Cardiac muscle cell (in vitro differentiated cells and primary cell): ENCODE measurements at places on chromosomes 6 and 20.

DNA sequence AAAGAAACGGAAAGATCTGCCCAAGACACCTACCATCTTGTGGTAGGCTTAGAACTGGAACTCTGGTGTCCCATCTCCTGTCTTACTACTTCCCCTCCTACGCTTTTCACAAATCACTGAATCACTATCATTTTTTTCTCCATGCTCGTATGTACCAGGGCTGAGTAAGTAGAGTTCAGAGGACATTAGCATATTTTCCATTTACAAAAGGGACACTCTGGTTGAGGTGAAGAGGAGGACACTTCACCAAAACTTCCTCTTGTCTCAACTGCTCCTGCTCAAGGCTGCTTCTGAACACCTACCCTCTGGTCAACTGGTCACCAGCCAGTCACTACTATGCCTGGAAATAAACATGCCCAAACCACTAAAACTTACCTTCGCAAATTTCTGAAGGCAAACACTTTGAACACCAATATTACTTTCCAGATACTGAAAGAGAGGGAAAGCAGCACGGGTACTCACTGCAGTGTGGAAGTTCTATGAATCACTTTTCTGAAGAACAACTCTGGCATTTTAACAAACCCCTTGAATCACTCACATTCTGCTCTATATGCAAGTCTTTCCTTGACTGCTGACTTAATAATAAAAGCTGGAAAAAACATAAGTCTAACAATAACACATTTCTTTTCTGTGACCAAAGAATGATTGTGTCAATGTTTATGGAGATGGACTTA lies 123.3 kb downstream of the INSM1 start:
- H3K36me3 ChIP-seq = no peaks in the 10 kb centered on the region
- no peaks in the 10 kb centered on the region for H3K4me1 ChIP-seq
- no peaks in the 10 kb centered on the region for H3K27me3 ChIP-seq
- no peak overlapping the region for H3K27ac ChIP-seq

DNA sequence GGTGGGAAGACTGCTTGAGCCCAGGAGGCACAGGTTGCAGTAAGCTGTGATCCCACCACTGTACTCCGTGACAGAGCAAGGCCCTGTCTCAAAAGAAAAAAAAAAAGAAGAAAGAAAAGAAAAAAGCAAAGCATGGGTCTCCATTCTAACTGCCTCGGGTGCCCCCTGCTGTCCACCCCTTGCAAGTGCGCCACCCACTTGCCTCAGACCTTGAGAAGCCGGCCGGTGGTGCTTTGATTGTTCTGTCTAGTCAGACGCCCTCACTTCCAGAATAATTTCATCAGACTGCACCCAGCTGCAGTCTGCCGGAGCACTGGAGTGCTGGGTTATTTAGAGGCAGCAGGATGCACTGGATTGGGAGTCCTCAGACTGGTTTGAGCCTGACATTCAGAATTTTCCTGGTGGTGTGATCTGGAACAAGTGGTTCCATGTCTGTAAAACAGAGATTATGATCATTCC lies 17.6 kb upstream of the TM9SF4 start:
- H3K36me3 ChIP-seq = no peaks in the 10 kb centered on the region
- peaks cover 9% of the 10 kb centered on the region for H3K27me3 ChIP-seq
- H3K4me3 ChIP-seq = no peak overlapping the region
- no peak overlapping the region for H3K27ac ChIP-seq

- no peak for DNase-seq
- no peaks in the 10 kb centered on the region for H3K27me3 ChIP-seq
These were observed 171.6 kb upstream of the SMLR1 start for GRCh38 chr6:130655586-130655985.

DNA sequence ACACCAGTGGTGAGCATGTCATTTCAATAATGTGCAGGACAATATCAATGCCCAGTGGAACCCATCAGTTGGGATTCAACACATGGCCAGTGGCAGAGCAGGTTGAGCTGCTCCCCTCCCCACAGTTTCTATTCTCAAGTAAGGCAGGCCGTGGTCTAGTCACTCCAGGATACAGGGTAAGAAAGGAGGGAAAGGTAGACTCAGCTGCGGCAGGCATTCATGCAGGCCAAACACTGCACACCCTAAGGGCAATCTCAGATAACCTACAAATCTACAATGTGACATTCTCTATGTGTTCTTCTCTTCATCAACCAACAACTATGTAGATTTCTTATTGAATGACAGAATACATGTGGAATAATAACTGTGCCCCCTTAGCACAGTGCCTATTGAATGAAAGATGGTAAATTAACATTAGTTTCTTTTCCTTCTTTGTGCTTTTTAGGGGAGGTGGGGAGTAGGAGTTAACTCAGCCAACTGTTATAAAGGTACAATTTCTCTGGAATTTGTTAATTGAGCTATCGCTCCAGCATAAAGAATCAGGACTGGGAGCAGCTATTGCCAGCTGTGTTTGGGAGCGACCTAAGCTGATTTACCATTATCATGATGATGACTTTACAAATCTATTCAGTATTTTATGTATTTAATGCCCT lies 89.7 kb downstream of the FAM50B start:
- no peak overlapping the region for H3K4me3 ChIP-seq
- H3K27me3 ChIP-seq = no peaks in the 10 kb centered on the region
- no peak for DNase-seq
- H3K4me1 ChIP-seq = peaks cover 8% of the 10 kb centered on the region
- H3K36me3 ChIP-seq = no peaks in the 10 kb centered on the region

GRCh38 chr6:112016320-112016719 lies 37.6 kb upstream of the CCN6 start:
- no peaks in the 10 kb centered on the region for H3K27me3 ChIP-seq
- H3K27ac ChIP-seq = no peak overlapping the region
- H3K36me3 ChIP-seq = no peaks in the 10 kb centered on the region
- DNase-seq = peak; percentile 63

- H3K27me3 ChIP-seq = no peaks in the 10 kb centered on the region
- H3K4me1 ChIP-seq = peaks cover 6% of the 10 kb centered on the region
- H3K27ac ChIP-seq = no peak overlapping the region
- DNase-seq = no peak
These were observed 21.3 kb upstream of the TLDC2 start for GRCh38 chr20:36854348-36855240.

GRCh38 chr6:150830439-150831165 lies 34.9 kb upstream of the MTHFD1L start:
- H3K4me3 ChIP-seq = no peak overlapping the region
- no peak for DNase-seq
- H3K4me1 ChIP-seq = no peaks in the 10 kb centered on the region
- H3K27ac ChIP-seq = no peak overlapping the region
- no peaks in the 10 kb centered on the region for H3K27me3 ChIP-seq

DNA sequence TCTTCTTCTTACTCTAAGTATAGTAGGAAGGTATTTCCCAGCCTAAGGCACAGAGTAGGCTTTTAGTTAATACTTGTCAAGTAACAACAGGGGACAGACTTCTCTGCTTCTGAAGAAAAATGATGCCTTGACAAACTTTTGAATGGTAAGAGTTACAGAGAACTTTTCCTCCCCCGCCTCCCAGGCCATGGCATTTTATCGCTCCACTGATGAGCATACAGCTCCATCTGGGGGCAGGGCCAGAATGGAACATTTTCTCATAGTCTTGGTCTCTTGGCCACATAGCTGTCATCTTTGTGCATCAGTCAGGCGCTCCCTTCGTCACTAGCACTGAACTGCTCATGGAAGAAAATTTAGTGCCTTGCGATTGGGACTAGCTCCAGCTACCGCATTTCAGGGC lies 1066.8 kb upstream of the CITED2 start:
- H3K4me1 ChIP-seq = peaks cover 77% of the 10 kb centered on the region
- peak; percentile 84 for DNase-seq
- no peak overlapping the region for H3K4me3 ChIP-seq
- H3K27me3 ChIP-seq = no peaks in the 10 kb centered on the region
- no peaks in the 10 kb centered on the region for H3K36me3 ChIP-seq

DNA sequence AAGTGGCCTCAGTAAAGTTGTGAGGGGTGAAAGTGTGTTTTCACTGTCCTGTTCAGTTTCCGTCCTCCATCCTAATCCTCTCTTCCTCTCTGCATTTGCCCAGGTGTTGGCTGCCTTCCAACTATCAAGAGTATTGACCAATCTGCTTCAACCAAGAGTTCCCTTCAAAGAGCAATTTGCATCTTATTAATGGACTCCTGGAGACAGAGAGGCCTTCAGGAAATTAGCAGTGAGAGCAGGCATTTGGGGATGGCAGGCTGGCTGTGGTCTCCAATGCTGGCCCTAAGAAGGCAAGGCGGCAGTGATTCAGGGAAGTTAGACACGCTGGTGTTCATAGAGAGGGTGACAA lies 77.2 kb downstream of the GPR6 start:
- no peak for DNase-seq
- H3K27ac ChIP-seq = no peak overlapping the region
- no peak overlapping the region for H3K4me3 ChIP-seq
- no peaks in the 10 kb centered on the region for H3K27me3 ChIP-seq

- H3K36me3 ChIP-seq = no peaks in the 10 kb centered on the region
- H3K27ac ChIP-seq = no peak overlapping the region
- DNase-seq = no peak
- no peaks in the 10 kb centered on the region for H3K4me1 ChIP-seq
- H3K4me3 ChIP-seq = no peak overlapping the region
These were observed 29.1 kb upstream of the TULP1 start for GRCh38 chr6:35541836-35542235.

- H3K36me3 ChIP-seq = no peaks in the 10 kb centered on the region
- H3K27me3 ChIP-seq = no peaks in the 10 kb centered on the region
These were observed 43.7 kb upstream of the DST start for GRCh38 chr6:56686429-56686828.

DNA sequence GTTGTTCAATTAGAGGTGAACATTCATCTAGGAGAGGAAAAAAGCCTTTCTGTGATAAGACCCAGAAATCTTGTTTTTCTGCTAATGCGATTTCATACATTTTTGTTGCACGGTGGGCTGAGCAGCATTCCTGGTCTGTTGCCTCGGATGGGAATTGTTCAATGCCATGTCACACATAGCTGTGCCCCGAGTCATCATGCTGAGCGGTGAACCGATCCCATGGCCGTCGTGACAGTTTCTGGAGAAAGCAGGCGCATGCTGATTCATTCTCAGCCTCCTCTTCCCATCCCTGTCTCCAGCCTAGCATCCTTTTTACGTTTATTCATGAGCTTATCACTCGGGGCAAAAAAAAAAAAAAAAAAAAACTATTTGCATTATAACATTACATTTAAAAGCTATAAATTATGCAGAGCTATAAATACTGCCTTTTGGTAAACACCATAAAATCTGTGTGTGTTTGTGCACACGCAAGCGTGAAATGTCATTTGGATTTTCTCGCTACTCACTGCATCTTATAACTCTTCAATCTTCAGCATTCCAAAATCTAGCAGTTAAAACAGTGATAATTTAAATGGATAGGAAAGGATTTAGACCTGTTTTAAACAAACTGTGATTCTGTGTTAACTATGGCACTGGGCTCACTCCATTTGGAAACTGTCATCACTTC lies 58.9 kb upstream of the IFNGR1 start:
- H3K4me3 ChIP-seq = no peak overlapping the region
- H3K27me3 ChIP-seq = no peaks in the 10 kb centered on the region
- no peaks in the 10 kb centered on the region for H3K4me1 ChIP-seq
- H3K27ac ChIP-seq = no peak overlapping the region
- DNase-seq = peak; percentile 45

GRCh38 chr6:169499848-169500247 lies 202.0 kb downstream of the WDR27 start:
- no peak overlapping the region for H3K27ac ChIP-seq
- H3K4me3 ChIP-seq = no peak overlapping the region
- no peak for DNase-seq
- H3K4me1 ChIP-seq = no peaks in the 10 kb centered on the region
- no peaks in the 10 kb centered on the region for H3K36me3 ChIP-seq
- no peaks in the 10 kb centered on the region for H3K27me3 ChIP-seq

- H3K4me1 ChIP-seq = no peaks in the 10 kb centered on the region
- H3K4me3 ChIP-seq = no peak overlapping the region
- no peak for DNase-seq
- no peak overlapping the region for H3K27ac ChIP-seq
- H3K36me3 ChIP-seq = no peaks in the 10 kb centered on the region
These were observed 212.7 kb upstream of the PLN start for GRCh38 chr6:118335325-118335816.

GRCh38 chr20:58088625-58089024 lies 139.8 kb downstream of the ANKRD60 start:
- no peaks in the 10 kb centered on the region for H3K4me1 ChIP-seq
- H3K27me3 ChIP-seq = no peaks in the 10 kb centered on the region
- no peak overlapping the region for H3K4me3 ChIP-seq
- DNase-seq = no peak
- no peak overlapping the region for H3K27ac ChIP-seq

DNA sequence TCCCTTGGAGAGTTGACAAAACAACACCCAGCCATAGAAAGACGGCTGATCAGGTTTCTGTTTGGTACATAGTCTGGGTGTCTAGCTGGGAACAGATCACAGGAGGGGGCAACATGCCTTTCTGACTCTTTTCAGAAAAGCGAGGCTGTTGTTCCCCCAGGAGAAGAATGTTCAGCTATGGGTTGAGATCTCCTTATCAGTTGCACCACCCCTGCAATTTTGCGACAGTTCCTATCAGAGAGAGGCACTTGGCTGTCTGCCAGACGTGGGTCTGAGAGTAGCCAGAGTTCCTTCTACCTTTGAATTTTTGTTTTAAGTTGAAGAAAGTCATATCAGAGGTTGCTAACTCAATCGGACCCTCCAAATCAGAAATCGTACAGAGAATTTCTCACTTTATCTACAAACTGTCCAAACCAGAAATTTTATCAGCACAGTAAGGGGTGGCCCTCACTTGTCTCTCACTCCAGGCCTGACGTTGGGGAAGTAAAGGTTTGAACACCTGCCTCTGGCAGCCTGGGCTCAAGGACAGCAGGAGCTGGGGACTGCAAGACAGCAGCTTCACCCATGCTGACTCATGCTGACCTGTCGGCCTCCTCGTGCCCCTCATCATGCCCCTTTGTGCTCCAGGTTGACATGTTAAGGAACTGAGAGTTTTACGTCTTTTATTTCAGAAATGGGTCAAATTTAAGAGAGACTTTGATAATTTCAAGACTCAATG lies 42.3 kb downstream of the TMC2 start:
- no peak overlapping the region for H3K4me3 ChIP-seq
- peak; percentile 63 for DNase-seq
- peak overlapping the region; percentile 67 for H3K27ac ChIP-seq
- H3K36me3 ChIP-seq = no peaks in the 10 kb centered on the region
